ENCODE measurements at places on chromosomes 7 and 10. TPM values are rescaled to one million over a fixed set of nuclear protein-coding genes. Genes with fewer than 3 reads are reported as not detected.

The TCAF2 gene
- 2.4 TPM for polyA plus RNA-seq

The GSTO2 gene
- 10.5 TPM for polyA plus RNA-seq

The TMEM243 gene
- 32.7 TPM for polyA plus RNA-seq

The LDB3 gene
- polyA plus RNA-seq = 3.6 TPM

Data from ovary (tissue), 10 donors.